ENCODE measurements at places on chromosomes 5 and 9. TPM values are rescaled to one million over a fixed set of nuclear protein-coding genes. Genes with fewer than 3 reads are reported as not detected.

- DNase-seq: no peak
Observed at GRCh38 chr5:6611334-6612256, 21.2 kb downstream of the NSUN2 start.

DNA sequence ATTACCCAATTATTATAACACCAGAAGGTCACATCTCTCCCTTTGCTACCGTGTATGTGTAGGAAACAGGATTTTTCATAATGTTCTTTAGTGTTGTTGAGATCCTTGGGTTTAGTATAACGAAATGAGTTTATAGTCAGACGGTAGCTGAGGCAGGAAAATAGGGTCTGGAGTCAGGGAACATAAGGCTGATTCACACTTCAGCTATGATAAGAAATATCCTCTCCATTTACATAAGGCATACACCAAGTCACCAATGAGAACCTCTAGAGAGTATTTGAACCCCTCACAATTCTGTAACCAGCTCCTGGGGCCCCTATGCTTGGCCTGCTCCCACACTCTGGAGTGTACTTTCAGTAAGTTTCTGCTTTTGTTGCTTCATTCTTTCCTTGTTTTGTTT, 58.9 kb upstream of the ANKH start:
- no peak for DNase-seq

DNA sequence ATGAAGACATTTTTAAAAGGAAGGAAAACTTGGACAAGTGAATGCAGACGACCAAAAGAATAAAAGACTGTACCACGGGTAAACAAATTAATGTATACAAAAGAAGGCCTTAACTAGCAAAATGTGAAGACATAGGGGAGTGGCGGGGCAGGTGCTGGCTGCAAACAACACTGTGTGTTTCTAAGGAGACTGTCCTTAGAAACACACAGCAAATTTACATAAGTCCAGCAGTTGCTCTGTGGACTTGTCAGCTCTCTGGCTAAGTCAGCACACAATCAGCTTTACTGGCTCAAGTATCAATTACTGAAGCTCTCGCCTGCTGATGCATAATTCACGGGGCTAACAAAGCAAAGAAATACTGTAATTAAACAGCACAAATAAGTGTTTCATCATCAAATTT, 24.8 kb downstream of the PTBP3 start:
- DNase-seq: peak; percentile 22

The WDR38 gene
- not detected for total RNA-seq

Measured in fibroblast of the aortic adventitia (primary cell).